ENCODE measurements at places on chromosomes 7 and 10.

DNA sequence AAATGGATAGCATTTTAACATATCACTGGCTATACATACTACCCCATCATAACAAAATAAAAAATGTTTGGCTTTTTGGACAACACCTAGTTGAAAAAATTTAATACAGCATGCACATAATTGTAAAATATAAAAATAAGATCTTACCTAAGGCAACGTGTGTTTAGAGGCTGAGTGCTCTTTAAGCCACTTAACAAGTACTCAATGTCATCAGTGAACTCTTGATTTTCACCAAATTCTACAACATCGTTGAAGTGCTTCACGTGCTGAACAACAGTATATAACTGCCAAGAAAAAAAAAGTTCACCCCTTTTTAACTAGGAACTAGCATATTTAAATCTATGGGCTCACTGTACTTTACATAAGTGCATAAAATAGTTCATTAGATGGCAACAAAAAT lies 49.5 kb downstream of the WAPL start:
- DNase-seq = no peak

DNA sequence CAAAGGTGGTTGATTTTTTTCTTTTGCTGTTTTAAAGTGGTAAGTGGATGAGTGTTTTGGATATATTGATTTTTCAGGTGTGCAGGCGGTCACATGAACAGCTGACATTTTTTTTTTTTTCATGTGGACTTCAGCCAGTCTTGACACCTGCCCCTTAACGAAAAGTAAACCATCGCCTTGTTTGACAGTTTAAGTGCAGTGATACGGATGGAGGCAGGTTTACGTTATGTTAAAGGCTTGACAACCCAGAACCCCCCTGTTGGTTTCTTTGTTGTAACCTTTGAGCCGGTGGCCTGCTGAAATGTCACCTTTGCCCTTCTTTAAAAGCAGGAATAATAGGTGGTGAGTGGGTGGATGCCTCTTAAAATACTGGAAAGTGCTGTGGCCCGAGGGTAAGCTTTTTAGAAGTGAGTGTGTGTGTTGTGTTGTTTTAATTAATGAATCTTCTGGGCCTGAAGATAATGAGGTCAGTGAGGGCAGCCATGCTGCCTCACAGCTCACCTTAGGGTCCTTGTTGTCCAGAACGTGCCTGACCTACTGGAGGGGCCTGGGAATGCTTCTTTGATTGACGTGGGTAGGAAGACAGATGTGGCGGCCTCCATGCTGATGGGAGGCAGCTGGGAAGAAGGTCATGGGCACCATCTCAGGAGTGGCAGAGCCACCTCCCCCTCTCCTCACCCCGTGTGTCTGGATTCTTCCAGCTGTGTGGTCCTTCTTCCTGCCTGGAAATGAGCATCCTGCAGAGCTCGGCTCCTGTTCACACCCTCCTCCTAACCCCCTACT lies 69.8 kb downstream of the TCF7L2 start:
- DNase-seq = no peak

DNA sequence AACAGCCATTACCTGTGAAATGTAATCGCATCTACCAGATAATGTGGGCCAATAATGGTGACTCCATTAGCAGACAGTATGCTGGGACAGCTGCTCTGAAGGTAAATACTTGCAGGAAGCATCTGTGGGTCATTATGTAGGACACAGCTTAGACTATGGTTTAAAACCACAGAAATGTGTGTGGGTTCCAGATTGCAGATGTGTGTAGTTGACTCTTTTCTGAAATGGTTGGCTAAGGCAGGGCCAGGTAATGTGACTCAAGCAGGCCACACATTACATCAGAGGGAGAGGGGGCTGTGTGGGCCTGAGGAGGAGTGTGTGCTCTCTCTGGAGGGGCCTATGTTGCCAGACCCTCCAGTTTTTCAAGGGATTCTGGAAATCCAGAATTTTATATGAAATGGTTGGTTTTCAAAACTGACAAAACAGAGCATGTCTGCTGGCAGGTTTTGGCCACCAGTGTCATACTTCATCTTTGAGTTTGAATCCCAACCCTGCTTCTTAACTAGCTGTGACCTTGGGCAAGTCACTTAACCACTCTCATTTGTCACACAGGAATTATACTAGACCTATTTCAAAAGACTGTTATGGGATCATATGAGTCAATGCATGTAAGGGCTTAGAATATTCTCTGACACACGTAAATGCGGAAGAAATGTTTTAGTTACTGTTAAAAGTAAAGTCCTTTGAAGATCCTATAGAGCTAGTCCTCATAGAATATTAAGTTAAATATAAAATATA lies 64.5 kb downstream of the MCMBP start:
- no peak for DNase-seq

DNA sequence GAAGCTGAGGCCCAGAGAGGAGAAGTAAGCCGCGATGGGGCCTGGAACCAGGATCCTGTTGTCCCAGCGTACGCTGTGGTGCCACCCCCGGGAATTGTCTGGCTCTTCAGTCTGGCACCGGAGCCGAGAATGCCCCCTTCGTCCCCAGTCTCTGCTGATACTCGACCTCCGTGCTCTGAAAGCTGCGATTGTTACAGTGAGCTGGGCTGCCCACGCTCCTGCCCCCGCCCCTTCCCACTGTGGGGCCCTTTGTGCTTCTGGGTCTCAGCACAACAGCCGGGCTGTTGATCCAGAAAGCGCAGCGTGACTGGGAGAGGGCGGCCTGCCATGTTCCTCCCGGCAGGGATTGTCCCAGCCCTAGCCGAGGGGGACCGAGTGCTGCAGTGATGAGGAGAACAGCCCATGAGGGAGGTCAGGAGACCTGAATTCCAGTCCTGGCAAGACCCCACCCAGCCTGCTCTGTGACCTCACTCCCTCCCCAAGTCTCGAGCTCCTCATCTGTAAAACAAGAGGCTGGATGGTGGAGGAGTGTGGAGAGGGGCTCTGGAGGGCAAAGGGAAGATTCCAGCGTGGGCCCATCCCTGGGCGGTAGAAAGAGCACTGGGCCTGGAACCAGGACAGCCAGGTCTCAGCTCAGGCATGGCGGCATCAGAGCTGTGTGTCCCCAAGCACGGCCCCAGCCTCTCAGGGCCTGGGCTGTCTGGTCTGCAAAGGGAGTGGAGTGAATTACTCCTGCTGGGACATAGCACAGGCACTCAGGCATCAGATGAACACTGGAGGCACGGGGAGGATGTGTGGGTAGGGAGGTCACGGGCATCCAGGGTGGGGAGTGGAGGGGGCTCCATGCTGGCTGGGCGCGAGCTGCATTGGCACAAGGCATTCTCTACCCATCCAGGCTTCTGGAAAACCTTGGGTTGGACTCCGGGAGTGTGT lies 43.6 kb downstream of the TSPAN15 start:
- DNase-seq = no peak

GRCh38 chr7:157502701-157503111 lies 165.9 kb downstream of the DNAJB6 start:
- DNase-seq = peak; percentile 38

GRCh38 chr7:33261585-33261984 lies 132.2 kb downstream of the BBS9 start:
- DNase-seq = no peak

GRCh38 chr10:110226926-110227641 lies 19.7 kb downstream of the MXI1 start:
- DNase-seq = peak; percentile 53

GRCh38 chr7:131336956-131337355 lies 9.3 kb downstream of the MKLN1 start:
- DNase-seq = no peak

GRCh38 chr10:24851629-24852028 lies 100.8 kb downstream of the PRTFDC1 start:
- DNase-seq = no peak

GRCh38 chr10:52741851-52742250 lies 30.7 kb downstream of the MBL2 start:
- no peak for DNase-seq

DNA sequence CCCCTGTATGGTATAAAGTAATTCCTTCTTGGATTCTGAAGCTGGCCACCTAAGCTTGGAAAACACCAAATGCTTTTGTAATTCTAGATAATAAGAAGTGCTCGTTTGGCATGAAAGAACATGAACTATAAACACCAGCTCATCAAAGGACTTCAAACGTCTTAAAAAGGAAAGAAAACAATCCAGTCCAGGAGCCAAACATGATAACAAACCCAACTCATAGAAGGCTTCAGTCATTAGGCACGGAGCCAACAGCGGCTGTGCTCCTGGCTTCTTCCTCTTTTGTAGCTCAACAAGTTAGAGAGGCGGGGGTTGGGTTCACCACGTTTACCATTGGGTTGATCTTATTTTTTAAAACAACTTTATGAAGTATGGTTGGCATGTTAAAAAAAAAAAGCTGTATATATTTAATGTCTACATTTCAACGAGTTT lies 56.4 kb upstream of the ECHDC3 start:
- DNase-seq = peak; percentile 6

GRCh38 chr10:85993140-85993539 lies 373.5 kb downstream of the GRID1 start:
- no peak for DNase-seq

All from activated CD4-positive, alpha-beta T cell treated with anti-CD3 and anti-CD28 coated beads for 24 hours (primary cell).